Activated CD4-positive, alpha-beta T cell treated with anti-CD3 and anti-CD28 coated beads, Interleukin-2, amount 10 ng/mL, durations not matched to agents 7 days and 5 days (primary cell): ENCODE measurements at places on chromosomes 11 and 22.

- DNase-seq = no peak
These were observed 10.9 kb downstream of the DRICH1 start for GRCh38 chr22:23621082-23621780.

DNA sequence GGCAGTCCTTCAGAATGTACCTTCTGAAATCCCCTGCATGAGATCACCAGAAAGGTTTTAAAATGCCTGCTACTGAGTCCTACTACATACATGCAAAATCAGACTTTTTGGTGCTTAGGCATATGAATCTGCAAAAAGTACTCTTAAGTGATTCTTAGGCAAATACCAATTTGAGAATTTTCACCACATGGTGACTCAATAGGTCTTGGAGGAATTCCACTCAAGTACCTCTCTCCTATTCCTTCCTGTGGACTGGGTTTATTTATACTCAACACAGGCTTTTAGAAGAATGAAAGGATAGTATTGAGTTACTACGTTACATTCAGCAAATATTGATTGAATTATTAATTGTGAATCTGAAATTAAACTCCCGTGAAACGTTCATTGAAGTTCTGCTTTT lies 223.9 kb downstream of the CNTN5 start:
- no peak for DNase-seq

GRCh38 chr11:117271208-117271607 lies 19.9 kb upstream of the BACE1-AS start:
- DNase-seq = no peak

- no peak for DNase-seq
These were observed 124.3 kb upstream of the ALX4 start for GRCh38 chr11:44434191-44434590.

GRCh38 chr22:45552017-45552411 lies 49.3 kb downstream of the FBLN1 start:
- no peak for DNase-seq
